ENCODE measurements at places on chromosomes 7 and 10. TPM values are rescaled to one million over a fixed set of nuclear protein-coding genes. Genes with fewer than 3 reads are reported as not detected.

The LAMB1 gene
- 220 TPM for total RNA-seq

The ASIC3 gene
- 2.5 TPM for total RNA-seq

The SPDYE2B gene
- total RNA-seq = not detected

The WEE2 gene
- not detected for total RNA-seq

The TBXAS1 gene
- total RNA-seq = 11.1 TPM

The ZNF92 gene
- total RNA-seq = 13.0 TPM

The CDNF gene
- 0.29 TPM for total RNA-seq

The EN2 gene
- not detected for total RNA-seq

The TMEM254 gene
- 12.1 TPM for total RNA-seq

The ACHE gene
- 0.51 TPM for total RNA-seq

The RSU1 gene
- 46.9 TPM for total RNA-seq

The PON1 gene
- not detected for total RNA-seq

The BRAT1 gene
- total RNA-seq = 53.0 TPM

The FKBP6 gene
- not detected for total RNA-seq

The DENND2A gene
- 27.6 TPM for total RNA-seq

The CYP2C18 gene
- total RNA-seq = not detected

The PSTK gene
- 4.6 TPM for total RNA-seq

The MORN4 gene
- 3.6 TPM for total RNA-seq

The ANKRD61 gene
- not detected for total RNA-seq

The PRKG1 gene
- 0.17 TPM for total RNA-seq

The ANTXRL gene
- not detected for total RNA-seq

The IDI2 gene
- total RNA-seq = not detected

The GFRA1 gene
- total RNA-seq = 42.7 TPM

The FRAT1 gene
- total RNA-seq = 1.1 TPM

The ITPRID1 gene
- total RNA-seq = not detected

The FAM25G gene
- total RNA-seq = not detected

The GRM3 gene
- not detected for total RNA-seq

The FAM131B gene
- 1.5 TPM for total RNA-seq

The ZRANB1 gene
- total RNA-seq = 13.9 TPM

The SNCG gene
- 3.1 TPM for total RNA-seq

The CPA1 gene
- not detected for total RNA-seq

The CALCR gene
- not detected for total RNA-seq

The POM121C gene
- total RNA-seq = 8.4 TPM

The RELN gene
- 1.2 TPM for total RNA-seq

The TBX20 gene
- total RNA-seq = 1.8 TPM

Measured in epithelial cell of proximal tubule (primary cell).